ENCODE measurements at places on chromosomes 16 and 17.

- no peak for DNase-seq
Measured at GRCh38 chr17:43070257-43070656, 45.2 kb downstream of the RND2 start.

DNA sequence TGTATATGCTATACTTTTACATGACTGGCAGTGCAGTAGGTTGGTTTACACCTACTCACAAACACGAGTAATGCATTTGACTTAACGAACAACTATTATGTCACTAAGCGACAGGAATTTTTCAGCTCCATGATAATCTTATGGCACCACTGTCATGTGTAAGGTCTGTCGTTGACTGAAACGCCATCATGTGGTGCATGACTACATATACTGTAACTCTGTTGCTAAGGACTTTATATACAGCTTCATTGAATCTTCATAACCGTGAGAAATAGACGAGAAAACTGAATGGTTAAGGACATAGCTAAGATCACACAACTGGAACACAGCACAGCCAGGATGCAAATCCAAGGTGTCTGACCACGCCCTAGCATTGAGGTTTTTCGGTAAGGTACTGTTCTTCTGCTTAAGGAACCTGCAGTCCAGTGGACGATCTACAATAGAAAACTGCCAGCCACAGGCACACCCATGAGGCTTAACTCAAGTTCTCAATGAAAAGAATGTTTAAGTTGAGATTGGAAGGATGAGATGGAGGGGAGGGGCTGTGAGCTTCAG is 3.3 kb downstream of the CFAP20 start:
- no peak for DNase-seq

DNA sequence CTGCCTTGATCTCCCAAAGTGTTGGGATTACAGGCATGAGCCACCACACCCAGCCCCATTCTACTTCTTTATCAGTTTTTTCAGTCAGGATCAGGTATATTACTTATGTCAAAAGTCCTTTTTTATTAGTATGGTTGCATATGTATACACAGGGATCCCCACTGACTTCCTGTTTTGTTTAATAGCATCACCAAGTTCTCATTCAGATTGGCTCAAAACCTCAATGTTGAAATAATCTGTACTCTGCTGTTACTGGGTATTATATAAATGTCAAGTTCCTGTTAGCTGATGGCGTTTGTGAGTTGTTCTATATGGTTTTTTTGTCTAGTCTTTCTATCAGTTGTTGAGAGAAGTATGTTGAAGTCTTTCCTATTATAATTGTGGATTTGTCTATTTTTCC is 168.5 kb downstream of the BCAS3 start:
- DNase-seq = no peak

DNA sequence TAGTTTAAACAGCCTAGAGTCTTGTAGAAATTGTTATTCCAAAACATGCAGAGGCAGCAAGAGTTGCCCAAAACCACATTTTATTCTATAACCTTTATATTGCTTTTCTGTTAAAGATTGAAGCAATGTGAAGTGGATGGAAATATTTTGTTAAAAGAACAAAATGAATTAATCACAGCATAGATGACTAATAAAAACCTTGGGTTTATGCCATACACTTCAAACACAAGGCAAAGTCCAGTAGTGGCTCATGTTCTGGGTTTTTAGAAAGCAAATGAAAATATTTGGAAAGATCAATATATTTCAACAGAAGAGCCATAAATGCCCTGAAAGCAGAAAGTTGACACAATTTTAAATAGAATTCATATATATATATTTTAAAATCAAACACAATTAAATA is 36.7 kb upstream of the ULK2 start:
- no peak for DNase-seq

- DNase-seq = no peak
Measured at GRCh38 chr16:14087590-14088154, 16.6 kb downstream of the MRTFB start.

- no peak for DNase-seq
Measured at GRCh38 chr17:81834831-81835267, at the start of gene PPP1R27. TSS of gene PPP1R27 (minus strand) at chr17:81835050. CDS start at chr17:81834953, 97 bp downstream.

DNA sequence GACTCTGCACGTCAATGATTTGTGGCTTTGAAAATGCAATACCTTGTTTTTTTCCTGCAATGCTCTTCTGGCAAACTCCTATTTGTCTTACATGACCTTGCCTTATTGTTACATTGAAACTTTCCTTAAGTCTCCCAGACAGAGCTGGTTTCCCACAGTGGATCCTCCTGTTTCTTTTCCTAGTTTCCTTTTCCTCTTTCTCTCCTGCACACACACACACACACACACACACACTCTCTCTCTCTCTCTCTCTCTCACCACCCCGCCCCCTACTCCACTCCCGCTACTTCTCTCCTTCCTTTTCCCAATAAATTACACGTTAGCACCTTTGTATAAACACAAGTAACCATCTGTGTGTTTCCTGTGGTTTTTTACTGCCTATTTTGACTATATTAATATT is 2.3 kb downstream of the ORC6 start:
- no peak for DNase-seq

DNA sequence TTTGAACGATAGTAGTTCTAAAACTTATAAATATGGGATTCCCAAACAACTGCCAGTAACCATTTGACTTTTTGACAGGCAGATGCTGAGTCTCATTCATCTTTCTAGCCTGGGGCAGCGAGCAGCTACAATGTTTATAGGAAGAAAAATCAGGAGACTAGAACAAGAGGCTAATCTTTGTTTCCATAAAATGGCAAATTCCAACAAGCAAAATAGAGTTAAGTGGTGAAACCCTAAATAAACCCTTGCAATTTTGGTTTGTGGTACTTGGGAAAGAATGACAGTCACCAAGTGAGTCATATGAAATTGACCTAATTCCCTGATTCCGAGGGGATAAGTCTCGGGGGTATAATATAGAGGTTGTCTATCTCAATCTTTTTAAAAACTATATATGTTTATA is 27.3 kb upstream of the HS3ST2 start:
- no peak for DNase-seq
